ENCODE measurements at places on chromosomes 4 and X. TPM values are rescaled to one million over a fixed set of nuclear protein-coding genes. Genes with fewer than 3 reads are reported as not detected.

DNA sequence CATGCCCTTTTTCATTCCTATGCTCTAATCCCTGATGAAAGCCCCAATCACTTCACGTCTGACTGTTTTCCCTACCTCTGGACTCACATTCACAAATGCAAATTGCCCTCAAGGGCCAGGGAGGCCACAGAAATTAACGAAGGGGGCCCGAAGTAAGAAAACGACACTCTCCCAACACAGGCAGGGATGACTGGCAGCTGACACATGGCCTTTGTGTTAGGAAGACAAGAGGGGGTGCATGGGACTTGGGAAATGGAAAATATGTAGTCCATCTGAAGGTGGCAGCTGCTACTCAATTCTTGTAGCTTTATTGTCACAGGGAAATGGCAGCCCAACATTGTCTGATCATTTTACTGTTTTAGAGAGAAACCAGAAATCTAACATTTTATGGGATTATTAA, 12.3 kb upstream of the SPARCL1 start:
- no peaks in the 10 kb centered on the region for H3K36me3 ChIP-seq
- H3K4me1 ChIP-seq: no peaks in the 10 kb centered on the region
- H3K27ac ChIP-seq: no peak overlapping the region
- no peak for DNase-seq

UGT2B15 gene
- not detected for polyA plus RNA-seq

DNA sequence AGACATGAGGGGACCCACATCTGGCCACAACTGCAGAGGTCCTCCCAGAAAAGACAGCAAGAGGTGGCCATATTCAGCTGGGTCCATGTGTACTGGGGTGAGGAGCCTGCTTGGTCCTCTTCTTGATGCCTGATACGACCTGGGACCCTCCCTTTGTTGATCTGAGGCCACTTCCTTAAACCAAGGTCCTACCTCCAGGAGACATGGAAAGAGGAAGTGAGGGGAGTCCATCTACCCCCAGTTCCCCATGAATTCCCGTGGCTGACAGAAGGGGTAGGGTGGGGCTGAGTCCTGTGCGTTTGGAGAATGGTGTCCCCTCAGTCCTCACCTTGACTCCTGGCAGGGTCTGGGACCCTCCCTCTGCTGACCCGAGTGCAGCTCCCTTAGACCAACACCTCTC, 2.1 kb downstream of the MAGEA10 start:
- no peaks in the 10 kb centered on the region for H3K4me1 ChIP-seq
- no peak for DNase-seq
- H3K4me3 ChIP-seq: no peak overlapping the region
- no peaks in the 10 kb centered on the region for H3K36me3 ChIP-seq
- H3K27me3 ChIP-seq: no peaks in the 10 kb centered on the region

- H3K4me3 ChIP-seq: no peak overlapping the region
- H3K36me3 ChIP-seq: 0 out of 2 replicates have a peak, but pooled peaks cover 4% of the 10 kb centered on the region
- H3K27ac ChIP-seq: peak overlapping the region; percentile 37
- no peaks in the 10 kb centered on the region for H3K27me3 ChIP-seq
- H3K4me1 ChIP-seq: peaks cover 25% of the 10 kb centered on the region
Observed at GRCh38 chr4:183183906-183184535, 85.0 kb downstream of the WWC2 start.

GRCh38 chrX:48976086-48976485, 4.4 kb upstream of the KCND1 start:
- H3K27ac ChIP-seq: no peak overlapping the region
- H3K27me3 ChIP-seq: no peaks in the 10 kb centered on the region
- no peak overlapping the region for H3K4me3 ChIP-seq
- DNase-seq: no peak

DNA sequence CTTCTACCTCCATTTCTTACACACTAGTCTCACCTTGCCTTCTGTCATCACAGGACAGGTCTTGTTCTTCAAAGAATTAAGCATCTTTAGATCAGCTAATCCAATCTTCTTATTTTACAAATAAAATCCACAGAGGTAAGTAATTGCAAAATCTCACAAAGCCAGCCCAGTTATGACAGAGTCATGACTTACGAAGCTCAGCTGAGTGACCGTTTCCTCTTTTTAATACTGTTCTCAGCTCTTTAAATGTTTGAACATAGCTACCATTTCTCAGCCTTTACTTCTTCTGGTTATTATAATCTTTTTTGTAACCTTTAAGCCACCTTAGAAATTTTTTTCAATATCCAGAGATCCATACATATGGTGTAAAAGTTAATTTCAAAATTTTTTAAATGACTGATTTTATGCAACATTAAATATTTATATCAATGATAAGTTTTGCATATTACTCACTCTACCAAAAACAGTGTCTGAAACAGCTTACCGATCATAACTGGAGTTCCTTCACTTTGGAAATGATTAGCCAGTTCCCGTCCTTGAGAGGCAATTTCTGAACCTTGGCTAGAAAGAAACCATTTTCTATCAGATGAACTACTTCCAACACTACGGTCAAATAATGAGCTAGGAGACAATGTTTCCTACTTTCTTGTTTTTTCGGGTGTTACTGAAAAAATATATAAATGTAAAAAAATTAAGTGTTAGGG, 8.8 kb downstream of the ANKRD37 start:
- no peak for DNase-seq
- no peak overlapping the region for H3K27ac ChIP-seq
- H3K36me3 ChIP-seq: peaks cover 37% of the 10 kb centered on the region
- no peaks in the 10 kb centered on the region for H3K27me3 ChIP-seq
- H3K4me3 ChIP-seq: no peak overlapping the region

CXorf65 gene
- not detected for polyA plus RNA-seq

DNA sequence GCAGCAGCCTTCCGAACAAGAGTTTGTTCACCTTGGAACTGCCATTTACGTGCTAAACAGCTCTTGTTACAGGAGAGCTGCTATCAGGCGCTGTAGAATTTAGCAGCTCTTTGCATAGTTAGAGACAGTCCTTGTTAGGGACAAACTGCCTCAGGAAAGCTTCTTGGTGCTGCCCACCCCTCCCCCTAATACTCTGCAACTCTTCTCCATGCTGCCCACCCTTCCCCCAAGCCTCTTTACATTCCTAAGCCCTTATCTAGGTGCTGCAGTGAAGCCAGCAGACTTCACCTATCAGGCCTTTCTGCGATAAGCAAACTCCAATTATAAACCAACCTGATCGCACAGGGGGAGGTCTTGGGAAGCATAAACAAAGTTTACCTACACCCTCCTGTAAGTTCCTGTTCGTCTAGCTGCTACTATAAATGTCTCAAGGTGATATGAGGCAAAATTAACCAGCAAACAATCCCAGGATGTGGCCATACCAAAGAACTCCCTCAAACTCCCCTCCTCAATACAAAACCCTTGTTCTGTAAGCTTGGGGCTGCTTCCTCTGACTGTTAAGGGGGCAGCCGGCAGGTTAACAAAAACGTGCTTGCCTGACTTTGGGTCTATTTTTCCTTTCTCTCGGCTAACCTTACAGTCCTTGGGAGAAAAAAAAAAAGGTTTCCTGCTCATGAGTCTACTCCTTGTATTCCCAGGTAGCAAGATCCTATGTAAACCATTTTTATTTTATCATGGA, 74.0 kb upstream of the GC start:
- H3K36me3 ChIP-seq: no peaks in the 10 kb centered on the region
- no peak for DNase-seq
- H3K27ac ChIP-seq: no peak overlapping the region
- no peak overlapping the region for H3K4me3 ChIP-seq
- no peaks in the 10 kb centered on the region for H3K4me1 ChIP-seq

Measured in GM23248 (cell line).